ENCODE measurements at places on chromosomes 12 and 14.

DNA sequence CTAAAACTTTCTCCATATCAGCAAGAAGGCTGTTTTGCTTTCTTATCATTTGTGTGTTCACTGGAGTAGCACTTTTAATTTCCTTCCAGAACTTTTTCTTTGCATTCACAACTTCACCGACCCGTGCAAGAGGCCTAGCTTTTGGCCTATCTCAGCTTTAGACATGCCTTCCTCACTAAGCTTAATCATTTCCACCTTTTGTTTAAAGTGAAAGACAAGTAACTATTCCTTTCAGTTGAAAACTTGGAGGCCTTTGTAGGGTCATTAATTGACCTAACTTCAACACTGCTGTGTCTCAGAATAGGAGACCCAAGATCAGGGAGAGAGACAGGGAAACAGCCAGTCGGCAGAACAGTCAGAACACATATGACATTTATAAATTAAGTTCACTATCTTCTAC lies 39.3 kb downstream of the BBS10 start:
- no peak for DNase-seq

DNA sequence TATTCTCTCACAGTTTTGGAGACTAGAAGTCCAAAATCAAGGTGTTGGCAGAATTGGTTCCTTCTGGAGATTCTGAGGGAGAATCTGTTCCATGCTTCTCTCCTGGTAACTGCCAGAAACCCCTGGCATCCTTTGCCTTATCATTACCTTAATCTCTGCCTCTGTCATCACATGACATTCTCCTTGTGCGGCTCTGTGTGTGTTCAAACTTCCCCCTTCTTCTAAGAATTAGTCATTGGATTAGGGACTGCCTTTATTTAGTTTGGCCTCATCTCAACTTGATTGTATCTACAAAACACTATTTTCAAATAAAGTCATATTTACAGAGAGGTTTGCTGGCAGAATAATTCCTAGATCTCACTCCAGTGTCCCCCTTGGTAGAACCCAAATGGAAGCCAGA lies 68.9 kb downstream of the ZNF641 start:
- no peak for DNase-seq

- DNase-seq: peak; percentile 61
Observed at GRCh38 chr14:21308132-21308478, 28.2 kb downstream of the RPGRIP1 start.

DNA sequence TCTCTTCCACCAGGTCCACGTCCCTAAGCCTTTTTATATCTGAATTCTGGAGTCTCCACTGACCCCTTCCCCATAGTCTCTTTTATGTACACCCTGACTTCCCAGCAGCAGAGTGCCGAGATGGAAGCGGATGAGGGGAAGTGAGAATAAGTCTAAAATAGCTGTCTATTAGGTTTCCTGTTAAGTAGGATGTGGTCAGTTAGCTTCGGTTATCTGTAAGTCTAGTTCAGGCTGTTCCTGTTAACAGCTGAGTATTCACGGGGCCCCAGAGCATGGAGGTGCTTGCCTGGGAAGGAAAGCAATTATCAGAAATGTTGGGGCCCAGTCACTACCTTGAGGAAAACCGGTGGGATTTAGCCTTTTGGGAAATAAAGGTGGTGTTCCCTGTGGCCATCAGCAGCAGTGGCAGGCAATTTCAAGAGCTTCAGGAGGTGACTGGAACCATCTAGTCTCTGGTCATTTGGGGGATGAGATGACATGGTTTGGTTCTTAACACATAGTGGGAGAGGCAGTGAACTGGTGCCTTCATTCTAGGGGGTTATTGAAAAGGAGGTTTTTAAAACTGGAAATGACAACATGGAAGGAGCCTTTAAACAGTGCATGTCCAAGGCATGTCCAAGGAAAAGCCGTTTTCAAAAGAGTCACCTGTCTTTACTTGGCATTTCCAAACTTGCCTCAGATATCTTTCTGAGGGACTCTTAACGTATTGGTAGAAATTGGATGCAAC lies 21.8 kb downstream of the CHST11 start:
- no peak for DNase-seq

DNA sequence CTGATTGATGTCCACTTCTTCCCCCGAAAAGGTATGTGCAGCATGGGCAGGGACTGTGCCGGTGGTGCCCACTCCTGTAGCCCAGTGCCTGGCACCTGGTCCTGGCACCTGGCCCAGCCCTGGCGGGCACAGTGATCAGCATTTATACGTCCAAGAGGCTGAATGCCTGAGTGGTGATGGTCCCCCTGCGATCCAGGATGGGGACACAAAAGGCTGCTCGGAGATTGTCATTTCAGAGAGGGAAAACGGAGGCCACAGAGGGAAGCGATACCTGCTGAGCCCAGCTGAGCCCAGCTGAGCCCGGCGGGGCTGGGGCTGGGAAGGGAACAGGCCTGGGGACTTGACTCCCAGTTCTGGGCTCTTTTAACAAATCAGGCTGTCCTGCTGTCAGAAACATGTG lies 55.8 kb downstream of the PRIMA1 start:
- peak; percentile 64 for DNase-seq

- no peak for DNase-seq
Observed at GRCh38 chr14:96616161-96616721, 114.1 kb downstream of the PAPOLA start.

GRCh38 chr12:127240249-127240929 lies 1026.6 kb upstream of the TMEM132C start:
- DNase-seq: no peak

- no peak for DNase-seq
Observed at GRCh38 chr12:19248929-19249602, 119.5 kb downstream of the PLEKHA5 start.

DNA sequence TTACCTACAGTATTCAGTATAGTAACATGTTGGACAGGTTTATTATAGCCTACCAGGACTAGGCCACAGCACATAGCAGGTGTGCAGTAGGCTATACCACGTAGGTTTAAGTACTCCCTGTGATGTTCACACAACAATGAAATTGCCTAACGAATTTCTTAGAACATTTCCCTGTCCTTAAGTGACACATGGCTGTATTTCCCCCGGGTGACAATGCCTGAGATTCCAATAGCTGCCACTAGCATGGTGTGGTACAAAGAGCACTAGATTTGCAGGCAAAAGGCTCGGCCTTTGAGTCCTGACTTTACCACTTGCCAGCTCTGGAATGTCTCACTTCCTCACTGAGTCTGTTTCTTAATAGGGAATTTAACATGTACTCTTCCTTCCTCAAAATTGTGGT lies 19.7 kb downstream of the PTPN21 start:
- DNase-seq: peak; percentile 34

GRCh38 chr14:64549791-64550620 lies at the start of gene PPP1R36:
Gene PPP1R36 (plus strand): TSS chr14:64549961. CDS start chr14:64549998, 37 bp downstream.
- DNase-seq: peak; percentile 99

GRCh38 chr14:80385336-80385735 lies 174.0 kb upstream of the DIO2 start:
- peak; percentile 23 for DNase-seq

GRCh38 chr12:58814036-58814435 lies 106.3 kb downstream of the LRIG3 start:
- DNase-seq: no peak

- DNase-seq: peak; percentile 86
Observed at GRCh38 chr12:16606201-16606849, 363 bp upstream of the LMO3 start.

Data from NCI-H69 (cell line).